ENCODE measurements at places on chromosomes 13 and 19. TPM values are rescaled to one million over a fixed set of nuclear protein-coding genes. Genes with fewer than 3 reads are reported as not detected.

ZNF540 gene
- 1.9 TPM for total RNA-seq

FOXO1 gene
- 10.0 TPM for total RNA-seq

AP2S1 gene
- total RNA-seq: 226 TPM

ZNF285 gene
- 5.3 TPM for total RNA-seq

RBM42 gene
- total RNA-seq: 88.9 TPM

CGB2 gene
- not detected for total RNA-seq

GRCh38 chr13:112651750-112652511 is 37.9 kb upstream of the ATP11A start:
- H3K36me3 ChIP-seq: no peaks in the 10 kb centered on the region
- H3K27ac ChIP-seq: peak overlapping the region; percentile 11
- no peak overlapping the region for H3K4me3 ChIP-seq
- H3K4me1 ChIP-seq: peaks cover 16% of the 10 kb centered on the region
- H3K27me3 ChIP-seq: peaks cover 7% of the 10 kb centered on the region

DNA sequence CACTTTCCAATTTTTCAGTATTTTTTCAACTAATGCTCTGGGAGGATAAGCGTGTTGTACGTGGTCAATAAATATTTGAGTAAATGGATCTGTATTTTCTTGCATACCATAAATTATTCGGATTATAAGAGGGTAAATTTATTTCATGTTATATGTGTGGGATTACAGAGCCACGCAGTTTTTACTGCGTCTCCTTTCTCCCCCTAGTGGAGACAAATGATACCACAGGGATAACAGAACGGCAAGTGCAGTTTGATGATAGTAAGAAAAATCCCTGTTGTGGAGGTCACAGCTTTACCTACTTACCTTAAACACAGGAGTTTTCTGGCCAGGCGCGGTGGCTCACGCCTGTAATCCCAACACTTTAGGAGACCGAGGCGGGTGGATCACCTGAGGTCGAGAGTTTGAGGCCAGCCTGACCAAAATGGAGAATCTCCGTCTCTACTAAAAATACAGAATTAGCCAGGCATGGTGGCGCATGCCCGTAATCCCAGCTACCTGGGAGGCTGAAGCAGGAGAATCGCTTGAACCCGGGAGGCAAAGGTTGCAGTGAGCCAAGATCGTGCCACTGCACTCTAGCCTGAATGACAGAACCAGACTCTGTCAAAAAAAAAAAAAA is 16.8 kb downstream of the MBD3L2B start:
- no peaks in the 10 kb centered on the region for H3K27me3 ChIP-seq
- no peaks in the 10 kb centered on the region for H3K36me3 ChIP-seq
- H3K4me3 ChIP-seq: no peak overlapping the region
- DNase-seq: no peak
- H3K4me1 ChIP-seq: no peaks in the 10 kb centered on the region

DNA sequence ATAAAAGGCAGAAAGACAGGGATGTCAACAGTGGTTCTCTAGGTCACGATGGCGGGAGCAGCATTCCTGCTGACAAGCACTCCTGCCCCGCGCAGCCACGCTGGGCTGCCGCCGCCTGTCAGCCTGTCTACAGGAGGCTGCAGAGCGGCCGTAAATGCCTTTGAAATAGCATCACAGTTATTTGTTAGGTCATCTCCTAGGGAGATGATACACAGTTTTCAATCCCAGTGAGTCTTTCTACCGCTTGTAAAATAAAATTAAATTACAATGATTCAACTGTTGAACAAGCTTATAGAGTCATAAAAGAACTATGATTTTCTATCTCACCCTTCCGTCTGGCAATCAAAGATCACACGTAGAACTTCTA is 7.3 kb upstream of the SLC7A9 start:
- DNase-seq: peak; percentile 63
- peaks cover 11% of the 10 kb centered on the region for H3K36me3 ChIP-seq
- H3K27ac ChIP-seq: no peak overlapping the region
- H3K4me3 ChIP-seq: no peak overlapping the region

DNA sequence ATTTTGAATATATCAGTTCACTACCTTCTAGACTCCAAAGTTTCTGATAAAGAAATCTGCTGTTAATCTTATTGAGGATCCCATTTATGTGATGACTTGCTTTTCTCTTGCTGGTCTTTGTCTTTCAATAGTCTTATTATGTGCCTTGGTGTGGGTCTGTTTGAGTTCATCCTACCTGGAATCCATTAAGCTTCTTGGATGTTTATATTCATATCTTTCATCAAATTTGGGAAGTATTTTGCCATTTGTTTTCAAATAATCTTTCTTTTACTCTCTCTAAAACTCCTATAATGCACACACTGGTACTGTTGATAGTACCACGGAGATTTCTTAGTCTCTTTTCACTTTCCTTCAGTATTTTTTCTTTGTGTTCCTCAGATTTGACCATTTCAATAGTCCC is 24.2 kb upstream of the COG6 start:
- no peak for DNase-seq
- peaks cover 42% of the 10 kb centered on the region for H3K27me3 ChIP-seq
- H3K4me1 ChIP-seq: no peaks in the 10 kb centered on the region
- peaks cover 5% of the 10 kb centered on the region for H3K36me3 ChIP-seq
- H3K27ac ChIP-seq: no peak overlapping the region
- H3K4me3 ChIP-seq: no peak overlapping the region

GRCh38 chr13:50449465-50449864 is 394.0 kb downstream of the DLEU7 start:
- DNase-seq: no peak
- no peak overlapping the region for H3K27ac ChIP-seq
- H3K4me1 ChIP-seq: peaks cover 2% of the 10 kb centered on the region
- H3K27me3 ChIP-seq: peaks cover 2% of the 10 kb centered on the region

GRCh38 chr19:34540811-34541557 is 59.4 kb downstream of the WTIP start:
- no peak for DNase-seq
- H3K36me3 ChIP-seq: no peaks in the 10 kb centered on the region
- no peak overlapping the region for H3K27ac ChIP-seq
- H3K4me3 ChIP-seq: no peak overlapping the region

DNA sequence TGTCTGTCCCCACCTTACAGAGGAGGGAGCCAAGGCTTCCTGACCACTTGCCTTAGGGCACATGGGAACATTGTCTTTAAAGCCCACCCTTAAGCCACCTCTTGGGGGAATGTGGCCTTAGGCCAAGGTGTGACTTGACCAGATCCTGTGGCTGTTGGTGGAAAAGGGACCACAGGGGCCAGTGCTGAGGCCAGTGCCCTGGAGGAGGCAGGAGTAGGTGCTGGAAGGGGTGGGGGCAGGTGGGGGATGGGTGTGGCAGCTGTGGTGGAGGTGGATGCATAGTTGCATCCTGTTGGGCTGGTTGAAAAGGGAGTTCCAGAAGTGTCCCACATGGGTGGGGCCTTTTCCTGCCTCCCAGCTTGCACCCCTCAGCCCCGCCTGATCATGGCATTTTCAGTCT is 44.8 kb downstream of the DNM2 start:
- H3K27me3 ChIP-seq: no peaks in the 10 kb centered on the region
- H3K27ac ChIP-seq: peak overlapping the region; percentile 79
- H3K36me3 ChIP-seq: peaks cover 6% of the 10 kb centered on the region

- no peak overlapping the region for H3K4me3 ChIP-seq
- DNase-seq: no peak
- no peaks in the 10 kb centered on the region for H3K27me3 ChIP-seq
- peaks cover 9% of the 10 kb centered on the region for H3K4me1 ChIP-seq
Measured at GRCh38 chr13:25783601-25784024, 268.2 kb downstream of the SHISA2 start.

- peak overlapping the region; percentile 95 for H3K27ac ChIP-seq
- peaks cover 15% of the 10 kb centered on the region for H3K36me3 ChIP-seq
- peaks cover 30% of the 10 kb centered on the region for H3K4me1 ChIP-seq
- peak; percentile 90 for DNase-seq
- no peaks in the 10 kb centered on the region for H3K27me3 ChIP-seq
- peak overlapping the region; percentile 83 for H3K4me3 ChIP-seq
Measured at GRCh38 chr19:32404933-32405430, 588 bp upstream of the DPY19L3 start.

- H3K36me3 ChIP-seq: no peaks in the 10 kb centered on the region
- DNase-seq: no peak
- no peak overlapping the region for H3K27ac ChIP-seq
- no peaks in the 10 kb centered on the region for H3K27me3 ChIP-seq
- H3K4me3 ChIP-seq: no peak overlapping the region
- no peaks in the 10 kb centered on the region for H3K4me1 ChIP-seq
Measured at GRCh38 chr13:66809485-66809884, 420.7 kb downstream of the PCDH9 start.

GRCh38 chr19:21328406-21328805 is 804 bp downstream of the ZNF708 start:
- peak overlapping the region; percentile 99 for H3K27ac ChIP-seq
- H3K4me3 ChIP-seq: peak overlapping the region; percentile 99
- peaks cover 27% of the 10 kb centered on the region for H3K4me1 ChIP-seq
- no peaks in the 10 kb centered on the region for H3K27me3 ChIP-seq
- no peak for DNase-seq
- H3K36me3 ChIP-seq: peaks cover 24% of the 10 kb centered on the region

DNA sequence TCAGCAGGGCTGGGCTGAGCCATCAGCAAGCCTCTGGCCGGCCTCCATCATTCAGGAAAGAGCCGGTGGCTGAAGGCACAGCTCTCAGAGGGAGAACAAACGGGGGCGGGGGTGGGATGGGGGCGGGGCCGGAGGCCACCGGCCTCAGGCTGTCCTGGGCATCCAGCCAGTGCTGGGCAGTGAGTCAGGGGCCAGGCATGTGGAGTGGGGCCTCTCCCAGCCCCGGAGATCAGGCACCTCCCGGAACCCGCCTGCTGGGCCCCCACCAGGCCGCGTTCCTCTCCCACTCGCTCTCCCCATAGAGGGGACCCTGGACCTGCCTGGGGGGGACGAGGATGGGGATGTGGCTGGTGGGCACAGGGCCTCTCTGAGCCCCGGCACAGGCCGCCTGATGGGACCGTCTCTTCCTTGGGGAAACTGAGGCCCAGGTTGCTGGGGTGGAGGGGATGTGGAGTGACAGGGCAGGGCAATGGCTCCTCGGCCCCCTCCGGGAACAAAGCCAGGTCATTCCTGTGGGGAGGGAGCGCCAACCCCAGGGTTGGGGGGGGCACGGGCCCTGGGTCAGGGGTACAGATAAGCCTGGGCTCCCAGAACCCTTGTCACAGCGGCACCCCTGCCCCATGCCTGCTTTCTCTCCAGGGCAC is 12.9 kb downstream of the SPC24 start:
- no peaks in the 10 kb centered on the region for H3K27me3 ChIP-seq
- peaks cover 2% of the 10 kb centered on the region for H3K36me3 ChIP-seq
- H3K4me1 ChIP-seq: peaks cover 68% of the 10 kb centered on the region
- H3K27ac ChIP-seq: peak overlapping the region; percentile 99
- peak; percentile 98 for DNase-seq
- peak overlapping the region; percentile 29 for H3K4me3 ChIP-seq

GRCh38 chr13:77693449-77693940 is 4.0 kb upstream of the SLAIN1 start:
- no peak for DNase-seq
- H3K27me3 ChIP-seq: peaks cover 45% of the 10 kb centered on the region

DNA sequence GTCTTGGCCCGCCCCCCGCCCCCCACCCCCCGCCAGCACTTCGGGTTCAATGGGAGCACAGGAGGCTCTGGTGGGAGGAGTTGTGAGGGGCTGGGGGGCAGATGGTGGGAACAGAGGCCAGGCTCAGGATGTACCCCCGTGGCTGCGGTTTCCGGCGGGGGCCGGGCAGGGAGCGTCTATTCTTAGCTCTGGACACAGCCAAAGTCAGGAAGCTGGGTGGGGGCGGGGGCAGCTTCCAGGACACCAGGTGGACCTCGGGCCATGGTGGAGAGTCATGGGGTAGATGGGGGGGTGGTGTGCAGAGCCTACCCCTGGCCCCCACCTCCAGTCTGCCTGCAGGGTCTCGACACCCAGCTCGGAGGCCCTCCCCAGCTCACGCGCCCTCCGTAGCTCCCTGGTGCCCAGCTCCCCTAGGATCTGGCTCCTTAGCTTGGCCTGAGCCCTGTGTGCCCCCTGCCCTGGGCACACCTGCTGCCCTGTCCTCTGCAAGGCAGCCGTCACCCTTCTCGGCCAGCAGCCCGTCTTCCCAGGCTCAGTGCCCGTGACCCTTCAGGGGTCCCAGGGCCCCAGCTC is 2.2 kb upstream of the TBXA2R start:
- no peak overlapping the region for H3K4me3 ChIP-seq
- no peaks in the 10 kb centered on the region for H3K27me3 ChIP-seq
- H3K36me3 ChIP-seq: no peaks in the 10 kb centered on the region
- DNase-seq: no peak

- H3K27ac ChIP-seq: no peak overlapping the region
- no peaks in the 10 kb centered on the region for H3K4me1 ChIP-seq
- H3K36me3 ChIP-seq: no peaks in the 10 kb centered on the region
- DNase-seq: no peak
- H3K4me3 ChIP-seq: no peak overlapping the region
- peaks cover 6% of the 10 kb centered on the region for H3K27me3 ChIP-seq
Measured at GRCh38 chr13:26485786-26486185, 71.7 kb upstream of the WASF3 start.

DNA sequence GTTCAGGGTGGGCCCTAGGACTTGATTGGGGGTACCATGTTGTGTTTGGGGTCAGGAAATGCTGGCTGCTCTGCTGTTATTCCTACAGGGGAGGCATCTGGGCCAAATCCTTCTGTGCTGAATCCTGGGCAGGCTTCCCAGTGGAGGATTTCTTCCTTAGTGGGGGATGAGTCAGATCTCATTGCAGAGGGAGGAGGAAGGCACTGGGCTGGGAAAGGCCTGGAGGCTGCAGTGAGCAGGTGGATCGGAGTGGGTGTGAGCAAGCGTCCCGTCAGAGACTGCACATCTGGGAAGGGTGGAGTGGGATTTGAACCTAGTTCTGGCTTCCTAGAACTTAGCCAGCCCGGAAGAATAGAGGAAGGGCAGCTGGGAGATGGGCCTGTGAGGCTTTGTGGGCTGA is 11.5 kb downstream of the CCDC124 start:
- H3K27ac ChIP-seq: no peak overlapping the region
- H3K27me3 ChIP-seq: peaks cover 3% of the 10 kb centered on the region
- DNase-seq: no peak
- no peaks in the 10 kb centered on the region for H3K36me3 ChIP-seq
- H3K4me1 ChIP-seq: peaks cover 14% of the 10 kb centered on the region
- no peak overlapping the region for H3K4me3 ChIP-seq

GRCh38 chr19:40714441-40715299 is 2.0 kb downstream of the COQ8B start:
- DNase-seq: peak; percentile 96
- H3K4me3 ChIP-seq: peak overlapping the region; percentile 86
- peaks cover 43% of the 10 kb centered on the region for H3K4me1 ChIP-seq
- peak overlapping the region; percentile 99 for H3K27ac ChIP-seq
